ENCODE measurements at places on chromosomes 12 and 14. TPM values are rescaled to one million over a fixed set of nuclear protein-coding genes. Genes with fewer than 3 reads are reported as not detected.

The GPD1 gene
- total RNA-seq = 3,983 TPM

The RNASE1 gene
- total RNA-seq = 1,425 TPM

The RNF10 gene
- total RNA-seq = 150 TPM

The C14orf39 gene
- 0.33 TPM for total RNA-seq

The KRT80 gene
- not detected for total RNA-seq

The PTPRR gene
- total RNA-seq = not detected

The RAD9B gene
- 1.9 TPM for total RNA-seq

The OR6S1 gene
- total RNA-seq = not detected

The CCER1 gene
- not detected for total RNA-seq

The HOXC12 gene
- total RNA-seq = 0.44 TPM

The PTPRO gene
- 24.5 TPM for total RNA-seq

The OTUB2 gene
- total RNA-seq = 0.38 TPM

The PZP gene
- total RNA-seq = 0.49 TPM

The ANO4 gene
- 0.22 TPM for total RNA-seq

The NRXN3 gene
- 2.4 TPM for total RNA-seq

The TMEM63C gene
- 0.17 TPM for total RNA-seq

The FGF6 gene
- not detected for total RNA-seq

The ACTR6 gene
- 20.4 TPM for total RNA-seq

The KLRC4 gene
- total RNA-seq = 0.51 TPM

The NIN gene
- total RNA-seq = 33.2 TPM

The TBX5 gene
- total RNA-seq = 2.8 TPM

The ZNF268 gene
- total RNA-seq = 16.1 TPM

The DENND5B gene
- 19.2 TPM for total RNA-seq

The NTN4 gene
- total RNA-seq = 33.9 TPM

The CLEC4D gene
- total RNA-seq = 3.8 TPM

The KLRK1 gene
- 4.9 TPM for total RNA-seq

The PPFIA2 gene
- 2.8 TPM for total RNA-seq

The LRTM2 gene
- not detected for total RNA-seq

The SYNDIG1L gene
- total RNA-seq = 0.34 TPM

The MCRS1 gene
- total RNA-seq = 29.0 TPM

The SMCO2 gene
- not detected for total RNA-seq

The RNF212B gene
- total RNA-seq = not detected

The RHEBL1 gene
- 0.65 TPM for total RNA-seq

The KCNC2 gene
- not detected for total RNA-seq

The LRFN5 gene
- 0.51 TPM for total RNA-seq

The HELB gene
- 5.4 TPM for total RNA-seq

The SNAPC1 gene
- 8.2 TPM for total RNA-seq

The SMOC1 gene
- total RNA-seq = 33.5 TPM

The ACRBP gene
- 4.9 TPM for total RNA-seq

Measured in subcutaneous adipose tissue (tissue), 4 donors.